ENCODE measurements at places on chromosomes 7 and 10.

DNA sequence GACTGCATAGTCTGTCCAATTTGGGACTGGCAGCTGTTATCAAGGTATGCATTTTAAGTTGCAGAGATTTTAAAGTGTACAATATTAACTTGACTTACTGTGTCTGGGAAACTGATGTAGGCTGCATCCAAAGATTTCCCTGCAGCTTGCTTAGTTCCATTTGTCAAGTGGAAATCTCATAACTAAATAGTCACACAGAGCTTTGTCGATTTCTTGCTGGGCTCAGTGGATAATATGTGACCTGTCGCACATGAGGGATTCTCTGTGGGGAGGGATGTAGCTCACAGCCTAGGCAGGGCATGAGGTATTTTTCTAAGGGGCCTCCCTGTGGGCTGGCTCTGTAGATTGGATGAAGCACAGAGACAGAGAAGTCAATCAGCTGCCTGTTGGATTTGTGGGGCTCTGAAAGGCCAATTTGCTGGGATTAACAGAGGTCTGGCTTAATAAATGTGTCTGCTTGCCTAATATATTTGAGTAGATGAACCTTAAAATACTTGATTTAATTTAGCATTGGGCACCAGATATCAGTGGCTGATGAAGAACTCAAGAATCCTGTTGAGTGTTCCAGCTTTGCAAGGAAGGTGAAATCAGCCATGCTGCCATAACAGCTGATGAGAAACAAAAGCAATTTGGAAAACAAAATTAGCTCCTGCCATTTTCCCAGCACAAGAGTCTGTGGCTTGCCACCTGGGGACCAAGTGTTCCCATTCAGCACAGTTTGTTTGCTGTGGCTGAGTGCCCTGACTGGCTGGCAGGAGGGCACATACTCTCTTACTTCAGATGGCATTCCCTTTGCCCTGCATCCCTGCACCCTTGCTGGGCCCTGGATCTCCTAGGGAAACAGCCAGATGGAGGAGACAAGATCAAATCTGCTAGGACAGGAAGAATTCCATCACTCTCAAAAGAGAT, 598.5 kb downstream of the SORCS3 start:
- DNase-seq = no peak

DNA sequence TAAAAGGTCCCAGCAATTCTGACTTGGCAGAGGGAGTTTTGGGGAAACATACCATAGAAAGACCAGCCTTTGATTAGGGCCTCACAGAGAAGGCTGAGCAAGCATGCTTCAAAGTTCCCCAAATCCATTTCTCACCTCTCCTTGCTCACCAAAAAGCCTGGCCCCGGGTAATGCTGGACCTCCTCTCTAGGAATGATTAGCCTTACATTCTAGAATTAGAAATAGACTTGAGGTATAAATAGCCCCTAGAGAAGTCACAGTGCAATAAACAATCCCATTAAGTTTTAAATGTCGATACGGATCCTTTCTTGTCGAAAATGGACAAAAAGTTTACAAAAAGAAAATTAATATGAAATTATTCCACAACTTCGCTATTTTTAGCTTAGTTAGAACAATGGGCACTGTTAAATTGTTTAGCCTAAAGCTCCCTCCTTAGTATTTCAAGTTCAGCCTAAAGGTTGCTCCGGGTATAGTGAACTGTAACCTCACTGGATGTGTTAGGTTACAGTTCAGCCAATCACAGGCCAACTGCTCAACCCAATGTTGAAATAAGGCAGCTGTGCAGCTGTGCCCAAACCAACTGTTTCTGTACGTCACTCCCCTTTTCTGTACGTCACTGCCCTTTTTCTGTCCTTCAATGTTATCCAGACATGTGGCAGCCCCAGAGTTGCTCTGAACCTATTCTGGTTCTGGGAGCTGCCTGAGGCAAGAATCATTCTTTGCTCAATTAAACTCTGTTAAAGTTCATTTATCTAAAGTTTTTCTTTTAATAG, 7.9 kb upstream of the GSDME start:
- no peak for DNase-seq

DNA sequence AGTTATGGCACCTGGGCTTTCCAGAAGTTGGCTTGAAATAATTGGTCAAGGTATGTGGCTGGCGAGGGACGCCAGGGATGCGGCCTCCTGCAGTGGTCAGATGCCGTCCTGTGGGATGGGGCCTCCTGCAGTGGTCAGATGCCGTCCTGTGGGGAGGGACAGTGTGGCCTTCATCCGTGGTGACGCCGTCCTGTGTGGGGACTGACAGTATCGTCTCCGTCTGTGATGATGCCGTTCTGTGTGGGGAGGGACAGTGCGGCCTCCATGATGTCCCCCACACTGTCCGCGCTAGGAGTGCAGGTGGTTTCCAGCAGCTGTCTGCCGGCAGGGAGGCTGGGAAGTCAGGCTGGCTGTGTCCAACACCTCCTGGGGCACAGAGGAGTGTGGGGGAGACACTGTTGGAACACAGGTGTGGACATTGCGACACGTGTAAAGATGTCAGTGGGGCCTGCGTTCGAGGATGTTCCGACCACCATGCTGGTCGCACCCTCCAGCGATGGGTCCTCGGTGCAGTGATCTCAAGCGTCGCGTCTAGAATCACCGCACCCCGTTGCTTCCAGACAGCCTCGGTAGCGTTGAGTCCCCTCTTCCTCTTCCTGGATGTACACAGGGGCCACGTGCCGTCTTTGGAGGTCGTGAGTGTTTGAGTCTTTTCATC, 52.6 kb downstream of the INPP5A start:
- DNase-seq = no peak

GRCh38 chr7:143205560-143206293, 16.1 kb upstream of the TAS2R40 start:
- DNase-seq = no peak

GRCh38 chr7:16904076-16904475, 22.3 kb upstream of the AGR3 start:
- no peak for DNase-seq

GRCh38 chr7:69208848-69209247, 389.4 kb upstream of the AUTS2 start:
- DNase-seq = no peak

DNA sequence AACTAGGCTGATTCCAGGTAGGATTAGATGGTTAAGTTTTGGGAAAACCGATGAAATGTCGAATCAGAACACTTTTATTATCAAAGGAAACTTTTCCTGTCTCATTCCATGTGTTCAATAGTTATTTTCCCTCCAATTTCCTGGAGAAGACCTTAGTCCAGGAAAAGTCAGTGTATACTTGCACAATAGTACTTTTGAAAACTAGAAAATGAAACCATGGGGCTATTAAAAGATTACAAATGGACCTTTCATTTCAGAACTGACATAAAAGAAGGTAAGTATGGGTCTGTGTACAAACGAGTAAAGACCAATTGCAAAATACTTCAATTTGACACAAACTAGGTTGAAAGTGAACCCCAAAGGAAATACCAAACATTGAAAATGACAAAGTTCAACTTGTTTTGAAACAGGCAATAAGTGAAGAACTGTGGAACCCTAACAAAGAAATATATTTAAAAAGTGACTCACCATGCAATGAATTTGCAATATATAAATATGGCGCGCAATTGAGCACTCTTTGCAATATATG, 2.1 kb downstream of the AVPI1 start:
- no peak for DNase-seq

GRCh38 chr7:151839451-151839921, 37.4 kb downstream of the PRKAG2 start:
- DNase-seq = no peak

- DNase-seq = peak; percentile 95
Measured at GRCh38 chr7:116327752-116328151, 117.4 kb downstream of the TES start.

DNA sequence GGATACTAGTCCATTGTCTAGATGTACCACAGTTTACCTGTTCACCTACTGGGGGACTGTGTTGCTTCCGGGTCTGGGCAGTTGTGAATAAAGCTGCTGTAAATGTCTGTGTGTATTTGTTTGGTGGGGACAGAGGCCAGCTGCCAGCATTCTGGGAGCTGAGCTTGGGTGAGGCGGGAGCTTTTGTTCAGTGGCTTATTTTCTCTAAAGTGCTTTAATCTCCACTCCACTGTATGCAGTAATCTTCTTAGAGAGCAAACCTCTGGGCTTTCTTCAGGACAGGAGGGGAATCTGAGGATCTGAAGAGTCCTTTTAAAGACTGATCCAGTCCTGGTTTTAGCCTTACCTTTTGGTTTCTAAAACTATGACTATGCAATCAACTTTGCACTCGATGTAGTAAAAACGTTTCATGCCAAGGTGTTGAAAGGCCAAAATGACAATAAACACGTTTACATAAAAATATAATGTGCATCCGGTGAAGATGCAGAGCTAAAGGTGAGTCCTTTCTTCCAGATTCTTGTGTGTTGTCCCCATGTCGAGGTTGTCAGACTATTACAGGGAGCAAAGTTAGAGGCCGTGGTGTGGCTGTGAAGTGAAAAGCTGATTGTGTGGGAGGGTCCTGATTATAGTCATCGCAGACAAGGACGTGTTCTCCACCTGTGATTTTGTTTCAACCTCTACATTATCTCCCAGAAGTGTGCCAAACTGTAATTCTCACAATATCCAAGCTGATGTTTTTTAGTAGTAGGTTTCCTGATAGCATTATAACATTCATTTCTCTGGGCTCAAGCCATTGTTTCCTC, 279.8 kb downstream of the CAMK1D start:
- DNase-seq = no peak

GRCh38 chr10:12419262-12419847, 70.0 kb downstream of the CAMK1D start:
- DNase-seq = peak; percentile 91

DNA sequence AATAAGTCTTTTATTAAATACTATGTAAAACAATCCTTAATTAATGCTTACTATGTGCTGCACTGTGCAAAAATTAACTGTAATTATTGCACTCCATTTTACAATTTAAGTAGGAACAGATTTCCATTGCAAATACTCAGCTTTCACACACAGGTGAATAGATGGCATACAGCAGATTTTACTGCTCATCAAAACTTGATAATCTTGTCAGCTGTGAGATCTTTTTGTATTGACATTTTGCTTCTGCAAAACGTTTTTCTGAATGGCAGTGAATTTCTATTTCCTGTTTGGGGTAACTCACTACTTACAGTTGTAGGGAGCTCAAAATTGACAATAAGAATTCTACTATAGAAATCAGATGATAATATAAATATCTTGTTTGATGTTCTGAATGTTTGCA, 220.0 kb upstream of the MAGI2 start:
- DNase-seq = no peak

DNA sequence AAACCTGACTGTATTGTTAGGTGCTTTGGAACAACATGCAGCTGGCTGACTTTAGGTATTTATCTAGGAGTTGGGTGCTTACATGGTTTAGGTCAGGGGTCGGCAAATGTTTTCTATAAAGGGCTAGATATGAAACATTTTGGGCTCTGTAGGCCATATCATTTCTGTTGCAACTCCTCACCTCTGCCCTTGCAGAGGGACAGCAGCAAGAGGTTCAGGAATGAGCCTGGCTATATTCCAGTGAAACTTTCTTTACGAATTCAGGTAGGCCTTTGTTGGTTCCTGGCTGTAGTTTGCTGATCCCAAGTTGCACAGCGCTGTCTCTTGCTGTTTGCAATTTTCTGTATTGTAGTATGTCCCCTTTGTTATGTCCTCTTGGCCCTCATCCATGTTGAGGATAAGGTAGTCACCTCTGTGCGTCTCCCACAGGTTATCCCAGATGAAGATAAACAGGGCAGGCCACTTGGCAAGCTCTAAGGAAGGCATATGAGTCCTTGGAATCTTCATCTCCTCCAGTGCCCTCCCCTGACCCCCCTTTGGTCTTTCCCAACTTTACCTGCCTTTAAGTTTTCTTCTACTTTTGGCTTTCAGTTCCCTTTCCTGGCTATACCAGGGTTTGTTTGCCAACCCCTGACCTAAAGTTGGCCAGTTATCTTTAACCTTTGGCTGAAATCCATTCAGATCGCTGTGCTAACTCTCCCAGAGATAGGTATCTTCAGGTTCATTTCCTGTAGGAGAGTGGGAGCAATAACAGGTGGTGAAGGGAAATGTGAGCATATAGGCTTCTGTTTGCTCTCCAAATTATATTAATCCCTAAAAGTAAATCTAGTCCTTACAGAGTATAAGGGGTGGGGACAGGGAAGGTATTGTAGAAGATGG, 36.1 kb downstream of the SGPL1 start:
- DNase-seq = no peak

DNA sequence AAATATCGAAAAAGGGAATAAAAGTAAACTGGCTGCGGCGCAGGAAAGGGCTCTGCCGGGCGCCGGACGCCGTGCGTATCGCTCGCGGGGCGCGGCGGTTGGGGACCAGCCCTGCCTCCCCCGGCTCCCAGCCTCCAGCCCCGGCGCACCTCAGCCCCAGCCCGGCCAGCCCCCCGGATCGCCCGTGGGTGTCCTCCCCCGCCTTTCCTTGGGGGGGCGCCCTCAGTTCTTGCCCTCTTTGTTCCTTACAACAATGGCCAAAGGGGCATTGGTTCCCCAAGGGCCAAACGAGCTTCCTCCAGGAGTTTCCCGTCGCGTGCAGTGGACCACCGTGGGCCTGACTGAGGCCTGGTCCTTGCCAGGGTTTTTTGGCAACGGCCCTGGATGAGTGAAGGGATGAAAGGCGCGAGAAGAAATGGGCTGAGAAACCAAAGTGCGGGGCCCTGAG, 1.2 kb downstream of the MACROH2A2 start:
- DNase-seq = no peak

- no peak for DNase-seq
Measured at GRCh38 chr7:155773531-155773930, 38.7 kb downstream of the SHH start.

GRCh38 chr10:15200626-15201025, 32.1 kb upstream of the NMT2 start:
- peak; percentile 33 for DNase-seq

DNA sequence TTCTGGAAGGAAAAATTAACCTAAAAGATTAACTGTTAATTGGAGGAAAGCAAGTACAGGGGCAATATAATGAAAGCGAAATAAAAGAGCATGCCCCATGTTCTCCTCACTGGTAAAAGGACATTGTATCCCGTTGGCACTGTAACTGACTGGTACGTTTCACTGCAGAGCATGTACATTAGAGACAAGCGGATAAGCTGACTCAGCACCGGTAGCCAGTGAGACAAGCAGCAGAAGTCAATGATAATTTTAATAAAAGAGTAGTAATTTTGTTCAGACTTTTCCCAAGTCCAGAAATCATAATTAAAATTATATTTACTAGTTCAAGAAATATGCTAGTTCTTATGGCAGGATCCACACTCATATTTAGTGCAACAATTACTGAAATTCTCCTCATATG, 161.5 kb upstream of the VWC2 start:
- DNase-seq = no peak

- no peak for DNase-seq
Measured at GRCh38 chr10:61320257-61320587, 133.0 kb downstream of the TMEM26 start.
